ENCODE measurements at places on chromosomes 3 and 15.

- DNase-seq: no peak
Measured at GRCh38 chr3:171427771-171428320, 32.4 kb downstream of the TNIK start.

- no peak for DNase-seq
Measured at GRCh38 chr3:72618739-72619138, 229.5 kb downstream of the SHQ1 start.

DNA sequence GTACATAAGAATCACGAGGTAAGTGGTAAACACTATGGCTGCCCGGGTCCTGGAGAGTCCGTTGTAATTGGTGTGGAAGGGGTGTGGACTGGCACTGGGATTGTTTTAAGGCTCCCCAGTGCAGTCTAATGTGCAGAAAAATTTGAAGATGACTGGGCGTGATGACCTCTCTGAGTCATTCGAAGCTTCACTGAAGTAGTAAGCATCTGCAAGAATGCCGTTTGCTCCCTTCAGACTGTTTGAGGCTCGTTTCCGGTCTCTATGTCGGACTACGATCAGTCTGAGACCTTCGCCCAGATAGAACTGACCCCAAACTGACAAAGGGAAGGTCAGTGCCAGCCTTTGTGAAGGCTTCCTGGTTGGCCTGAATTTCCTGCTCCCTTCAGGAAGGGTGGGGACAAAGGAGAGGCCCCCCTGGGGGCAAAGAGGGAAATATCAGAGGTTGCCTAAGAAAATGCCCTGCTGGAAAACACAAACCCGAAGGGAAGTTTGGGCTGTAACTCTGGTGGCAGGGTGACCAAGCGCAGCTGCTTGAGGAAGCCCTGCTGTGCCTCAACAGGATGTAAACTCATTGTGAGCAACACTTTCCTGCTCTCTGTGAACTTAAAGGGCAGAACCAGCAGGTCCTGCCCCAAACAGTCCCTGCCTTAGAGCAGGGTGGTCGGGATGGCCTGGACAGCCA lies 34.6 kb downstream of the BTD start:
- DNase-seq: peak; percentile 72

GRCh38 chr15:20340331-20340811 lies 201.2 kb downstream of the GOLGA6L6 start:
- DNase-seq: no peak

- no peak for DNase-seq
Measured at GRCh38 chr3:65246561-65246960, 558.8 kb upstream of the ADAMTS9 start.

GRCh38 chr3:105232553-105232952 lies 134.2 kb upstream of the ALCAM start:
- no peak for DNase-seq

DNA sequence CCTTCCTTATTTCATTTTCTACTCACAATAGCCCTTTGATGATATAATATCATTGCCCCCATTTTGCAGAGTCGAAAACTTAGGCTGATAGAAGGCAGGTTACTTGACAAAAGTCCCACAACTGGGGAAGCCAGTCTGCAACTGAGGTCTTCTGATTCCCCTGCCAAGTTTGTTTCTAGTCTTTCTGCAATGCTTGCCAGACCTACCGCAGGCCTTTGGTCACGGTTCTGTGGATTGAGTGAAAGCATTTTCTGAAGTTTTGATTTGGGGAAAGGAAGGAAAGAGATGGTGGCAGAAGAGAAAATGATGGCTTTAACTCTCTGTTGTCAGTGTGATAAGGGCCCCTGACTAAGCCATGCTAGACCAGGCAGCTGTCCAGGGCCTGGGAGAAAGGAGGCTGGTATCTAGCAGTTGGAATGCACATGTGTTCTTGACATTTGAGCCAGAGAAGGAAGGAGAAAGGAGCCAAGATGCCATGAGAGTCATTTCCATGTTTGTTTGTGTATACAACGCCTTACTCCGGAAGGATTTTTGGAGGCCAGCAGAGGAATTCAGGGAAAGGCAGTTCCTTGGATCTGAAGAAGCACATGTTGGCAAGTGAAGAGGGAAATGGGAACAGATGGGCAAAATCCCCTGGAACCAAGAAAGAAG lies 29.9 kb downstream of the FAH start:
- DNase-seq: peak; percentile 78

- no peak for DNase-seq
Measured at GRCh38 chr15:42547918-42548248, 710 bp downstream of the LRRC57 start.

GRCh38 chr15:94205366-94205765 lies 26.0 kb upstream of the MCTP2 start:
- peak; percentile 10 for DNase-seq

GRCh38 chr3:46127503-46127902 lies 80.6 kb downstream of the CCR1 start:
- peak; percentile 48 for DNase-seq

GRCh38 chr3:46289966-46290365 lies 47.7 kb downstream of the CCR3 start:
- no peak for DNase-seq

- no peak for DNase-seq
Measured at GRCh38 chr3:194224471-194225417, 88.8 kb downstream of the HES1 start.

GRCh38 chr3:12484983-12485327 lies 675 bp downstream of the TSEN2 start:
- DNase-seq: no peak

DNA sequence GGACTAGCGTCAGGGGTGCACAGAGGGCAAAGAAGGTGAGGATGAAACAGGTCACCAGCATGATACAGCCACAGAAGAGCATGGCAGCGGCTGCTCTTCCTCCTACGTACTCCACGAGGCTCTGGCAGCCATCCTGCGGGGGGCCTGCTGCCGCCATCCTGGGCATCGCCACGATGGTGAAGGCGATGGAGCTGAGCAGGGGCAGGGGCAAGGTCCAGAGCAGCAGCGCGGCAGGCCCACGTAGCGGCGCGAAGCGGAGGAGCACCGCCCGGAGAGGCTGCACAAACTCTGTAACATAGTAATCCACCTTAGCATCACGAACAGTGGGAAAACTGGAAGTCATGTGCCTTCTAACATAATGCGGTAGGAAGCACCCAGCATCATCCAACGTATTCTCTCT lies 491.6 kb downstream of the PYDC2 start:
- DNase-seq: no peak

DNA sequence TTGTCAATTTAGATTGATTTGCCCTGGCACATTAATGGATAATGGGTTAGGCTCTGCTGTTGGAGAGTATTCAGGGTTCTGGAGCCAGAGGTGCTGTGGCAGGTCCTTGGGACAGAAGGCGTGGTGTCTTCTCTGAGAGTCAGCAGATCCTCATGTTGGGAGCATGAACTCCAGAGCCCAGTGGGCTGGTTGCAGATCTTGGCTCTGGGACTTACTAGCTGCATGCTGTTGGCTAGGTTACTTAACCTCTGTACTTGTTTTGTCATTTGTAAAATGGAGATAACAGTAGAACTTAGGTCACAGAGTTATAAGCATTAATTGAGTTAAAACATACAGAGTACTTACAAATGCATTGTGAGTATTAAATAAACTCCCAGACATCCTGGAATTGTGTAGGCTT lies 77.6 kb downstream of the CCK start:
- no peak for DNase-seq

GRCh38 chr3:130903412-130903908 lies 9.6 kb downstream of the ATP2C1 start:
- no peak for DNase-seq

- no peak for DNase-seq
Measured at GRCh38 chr15:62325597-62325996, 160.5 kb upstream of the C2CD4B start.

DNA sequence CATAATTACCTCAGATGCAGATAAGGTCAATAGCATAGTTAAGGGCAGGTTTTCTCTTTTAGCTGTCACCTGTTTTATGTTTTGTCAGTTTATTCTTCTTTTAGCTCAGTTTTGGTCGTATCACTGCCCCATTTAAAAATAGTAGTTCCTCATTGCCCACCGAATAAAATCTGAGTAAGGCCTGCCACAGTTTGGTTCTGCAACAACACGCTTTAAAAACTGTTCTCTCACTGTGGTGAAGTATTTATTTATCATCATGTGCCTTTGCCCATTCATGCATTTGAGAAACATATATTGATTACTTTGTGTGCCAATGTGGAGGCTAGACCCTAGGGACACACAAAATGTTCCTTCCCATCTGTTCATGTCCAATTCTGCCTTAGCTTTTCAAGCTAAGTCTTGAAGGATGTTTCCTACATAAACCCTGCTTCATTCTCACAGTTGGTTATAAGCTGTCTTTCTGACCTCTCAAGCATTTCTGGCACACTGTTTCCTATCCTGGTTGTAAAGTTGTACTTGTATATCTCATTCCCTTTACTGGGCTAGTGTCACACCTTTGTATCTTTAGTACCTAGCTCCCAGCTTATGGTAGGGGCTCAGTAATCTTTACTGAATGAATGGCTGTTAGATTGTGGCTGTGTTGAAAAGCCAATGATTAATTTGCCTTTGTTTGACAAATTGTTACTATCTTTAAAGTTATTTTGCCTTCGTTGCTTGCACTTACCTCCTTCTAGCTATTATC lies 23.9 kb downstream of the AKAP13 start:
- no peak for DNase-seq

GRCh38 chr3:29525254-29525881 lies 244.5 kb downstream of the RBMS3 start:
- peak; percentile 66 for DNase-seq

DNA sequence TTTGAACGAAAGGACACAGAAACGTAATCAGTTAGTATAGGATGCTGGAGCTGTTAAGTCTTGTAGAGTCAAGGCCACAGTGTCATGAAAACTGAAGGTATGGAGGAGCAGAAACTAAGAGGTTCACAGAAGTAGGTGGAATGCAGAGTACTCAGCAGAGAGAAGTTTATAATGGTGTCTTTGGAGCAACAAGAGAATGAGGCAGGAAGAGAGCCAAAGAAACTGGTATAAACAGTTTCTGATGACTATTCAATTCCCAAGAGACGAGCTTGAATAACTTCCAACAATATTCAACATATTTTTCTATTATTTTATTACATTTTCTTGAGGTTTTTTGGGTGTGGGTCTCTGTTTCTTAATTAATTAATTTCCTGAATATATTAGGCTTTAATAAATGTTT lies 29.6 kb downstream of the GALK2 start:
- DNase-seq: peak; percentile 15

DNA sequence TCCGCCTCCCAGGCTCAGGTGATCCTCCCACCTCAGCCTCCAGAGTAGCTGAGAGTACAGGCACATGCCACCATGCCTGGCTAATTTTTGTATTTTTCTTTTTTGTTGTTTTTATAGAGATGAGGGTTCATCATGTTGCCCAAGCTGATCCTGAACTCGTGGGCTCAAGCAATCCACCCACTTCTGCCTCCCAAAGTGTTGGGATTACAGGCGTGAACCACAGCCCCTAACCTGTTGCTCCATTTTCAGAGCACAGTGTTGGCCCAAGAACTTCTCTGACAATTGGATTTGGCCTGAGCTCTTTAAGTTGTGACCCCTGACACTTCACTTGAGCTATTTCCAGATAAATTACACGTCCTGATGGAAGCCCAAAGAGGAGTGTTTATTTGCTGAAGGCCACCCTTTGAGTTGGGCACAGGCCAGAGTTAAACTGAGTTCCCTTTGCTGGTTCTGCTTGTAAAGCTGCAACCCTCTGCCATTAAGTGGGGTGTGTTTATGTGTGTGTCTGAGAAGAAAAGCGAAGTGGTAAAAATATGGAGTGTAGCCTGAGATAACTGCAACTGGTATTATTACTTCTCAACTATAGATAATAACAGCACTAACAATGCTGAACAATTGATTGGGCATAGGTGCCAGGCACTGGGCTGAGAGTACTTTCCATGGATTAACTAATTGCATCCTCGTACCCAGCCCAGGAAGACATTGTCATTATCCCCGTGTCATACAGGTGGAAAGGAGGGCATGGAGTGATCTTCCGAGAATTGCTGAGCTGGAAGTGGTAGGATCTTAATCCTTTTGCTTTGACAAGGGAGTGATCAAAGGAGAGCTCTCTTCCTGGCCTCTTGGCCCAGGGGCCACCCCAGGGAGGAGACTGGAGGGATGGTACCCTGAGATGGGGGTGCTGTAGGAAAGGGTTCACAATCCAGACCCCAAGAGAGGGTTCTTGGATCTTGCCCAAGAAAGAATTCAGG lies 91.5 kb upstream of the PROK2 start:
- no peak for DNase-seq

DNA sequence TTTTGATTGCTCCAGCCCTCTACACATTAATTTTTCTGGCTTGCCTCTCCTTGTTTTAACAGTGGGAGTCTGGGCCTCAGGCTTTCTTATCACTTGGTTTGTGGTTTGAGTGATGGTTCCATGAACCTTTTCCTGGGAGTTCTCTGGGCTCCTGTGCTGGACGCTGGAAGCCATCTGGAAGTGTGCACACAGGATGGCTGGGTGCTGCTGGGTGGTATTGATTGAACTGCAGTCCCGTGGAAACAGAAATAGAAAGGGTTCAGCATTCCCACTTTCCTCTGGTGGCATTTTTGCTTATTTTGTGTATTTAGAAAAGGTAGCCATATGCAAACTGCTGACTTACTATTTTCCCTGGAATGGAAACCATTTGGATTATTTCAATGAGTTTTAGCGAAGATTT lies 25.6 kb downstream of the MITF start:
- DNase-seq: no peak

- no peak for DNase-seq
Measured at GRCh38 chr3:120355486-120355885, 6.3 kb upstream of the LRRC58 start.

GRCh38 chr3:13111173-13111872 lies 38.1 kb upstream of the IQSEC1 start:
- no peak for DNase-seq

- DNase-seq: no peak
Measured at GRCh38 chr3:123377243-123377740, 71.6 kb downstream of the ADCY5 start.

DNA sequence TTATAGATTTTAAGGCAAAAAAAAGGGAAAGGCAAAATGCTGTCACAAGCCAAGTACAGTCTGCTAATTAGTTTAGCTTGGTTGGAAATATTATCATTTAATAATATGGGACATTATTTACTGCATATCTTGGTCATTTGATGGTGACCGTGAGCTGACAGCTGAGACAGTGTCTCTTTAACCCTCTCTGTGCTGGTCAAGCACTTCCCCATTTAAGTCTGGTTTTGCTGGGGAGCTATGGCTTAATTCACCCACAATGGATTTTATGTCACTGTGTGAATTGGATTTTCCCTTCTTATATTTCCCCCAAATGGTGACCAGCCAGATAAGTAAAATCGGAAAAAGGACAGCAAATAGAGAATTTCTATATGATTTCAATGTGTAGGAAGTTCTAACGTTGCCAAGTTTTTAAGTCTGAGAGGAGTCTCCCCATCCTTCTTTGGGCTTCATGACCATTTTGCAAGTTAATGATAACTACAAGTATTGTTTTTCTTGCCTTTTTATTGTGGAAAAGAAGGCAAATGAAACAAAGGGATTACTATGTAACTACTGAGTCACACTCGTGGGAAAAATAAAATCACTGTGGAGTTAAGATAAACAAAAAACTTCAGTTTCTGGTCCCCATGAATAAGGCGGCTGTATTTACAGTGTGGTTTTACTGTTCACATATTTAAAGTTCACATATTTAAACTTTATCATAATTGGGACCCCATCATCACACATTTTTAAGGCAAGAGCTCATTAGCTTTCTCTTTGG lies 373.5 kb downstream of the NR2F2 start:
- DNase-seq: no peak

- DNase-seq: no peak
Measured at GRCh38 chr3:14118400-14119381, 6.0 kb downstream of the CHCHD4 start.

GRCh38 chr3:141454054-141454453 lies 32.8 kb upstream of the RASA2 start:
- DNase-seq: no peak
